ENCODE measurements at places on chromosomes 1 and 21.
A peak's percentile ranks its signal among the peaks of the same experiment; 100 is the strongest.

GRCh38 chr21:31973402-31973944, 100.7 kb downstream of the HUNK start:
- no peak for DNase-seq

DNA sequence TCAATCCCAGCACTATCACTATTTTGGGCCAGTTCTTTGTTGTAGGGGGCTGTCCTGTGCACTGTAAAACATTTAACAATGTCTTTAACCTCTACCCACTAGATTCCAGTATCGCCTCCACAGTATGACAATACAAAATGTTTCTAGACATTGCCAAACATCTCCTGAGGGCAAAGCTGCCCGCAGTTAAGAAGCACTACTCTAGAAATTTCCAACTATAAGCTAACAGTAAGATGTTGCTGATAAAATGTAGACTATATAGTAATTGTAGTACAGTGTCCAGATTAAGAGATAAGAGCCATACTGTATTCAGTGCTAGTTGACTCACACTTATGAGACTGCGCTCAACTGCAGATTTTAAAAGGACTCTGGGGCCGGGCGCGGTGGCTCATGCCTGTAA, 5.0 kb downstream of the MTF1 start:
- no peak for DNase-seq

- DNase-seq = no peak
Observed at GRCh38 chr1:229832695-229833094, 206.6 kb downstream of the URB2 start.

DNA sequence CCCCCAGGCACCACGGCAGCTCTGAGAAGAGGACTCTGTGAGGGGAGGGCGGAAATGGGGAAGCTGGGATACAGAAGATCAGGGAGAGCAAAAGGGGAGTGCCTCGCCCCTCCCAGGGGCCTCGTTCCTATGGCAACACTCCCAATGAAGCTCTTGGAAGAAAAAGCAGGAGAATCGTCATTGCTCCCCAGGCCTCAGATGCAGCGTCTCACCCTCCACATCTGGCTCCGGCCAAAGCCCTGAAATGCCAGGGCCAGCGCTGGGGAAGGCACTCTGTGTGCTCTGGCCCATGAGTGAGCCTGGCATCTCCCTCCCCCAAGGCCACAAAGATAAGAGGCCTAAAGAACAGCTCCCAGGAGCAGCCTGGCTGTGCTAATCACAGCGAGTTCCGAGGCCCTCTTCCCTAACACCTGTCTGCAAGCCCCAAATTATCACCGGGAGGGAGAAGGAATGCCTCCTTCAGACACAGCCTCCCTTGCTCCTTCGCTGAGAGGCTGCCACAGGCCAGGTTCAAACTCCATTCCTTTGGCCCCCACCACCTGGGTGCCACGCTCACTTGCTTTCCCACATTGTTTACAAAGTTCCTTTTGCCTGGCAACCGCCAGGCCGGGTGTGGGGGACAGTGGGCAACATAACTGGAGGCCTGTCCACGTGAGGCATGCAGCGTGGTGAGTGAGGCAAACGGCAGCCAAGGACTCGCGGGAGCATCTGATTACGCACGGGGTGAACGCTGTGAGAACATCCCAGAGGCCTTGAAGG, 27.8 kb downstream of the ECE1 start:
- peak; percentile 79 for DNase-seq

GRCh38 chr1:188043536-188044245, 1214.9 kb downstream of the PLA2G4A start:
- no peak for DNase-seq

- DNase-seq = no peak
Observed at GRCh38 chr1:15483971-15484370, 8.1 kb downstream of the CELA2B start.

- DNase-seq = no peak
Observed at GRCh38 chr1:36692465-36693160, 209.9 kb upstream of the CSF3R start.

- no peak for DNase-seq
Observed at GRCh38 chr1:84374991-84375696, 23.1 kb upstream of the DNASE2B start.

- no peak for DNase-seq
Observed at GRCh38 chr1:152515434-152515783, 1.1 kb downstream of the CRCT1 start.

- DNase-seq = no peak
Observed at GRCh38 chr1:217534566-217534965, 96.3 kb downstream of the GPATCH2 start.

- DNase-seq = no peak
Observed at GRCh38 chr1:25898223-25899015, 7.8 kb downstream of the STMN1 start.

DNA sequence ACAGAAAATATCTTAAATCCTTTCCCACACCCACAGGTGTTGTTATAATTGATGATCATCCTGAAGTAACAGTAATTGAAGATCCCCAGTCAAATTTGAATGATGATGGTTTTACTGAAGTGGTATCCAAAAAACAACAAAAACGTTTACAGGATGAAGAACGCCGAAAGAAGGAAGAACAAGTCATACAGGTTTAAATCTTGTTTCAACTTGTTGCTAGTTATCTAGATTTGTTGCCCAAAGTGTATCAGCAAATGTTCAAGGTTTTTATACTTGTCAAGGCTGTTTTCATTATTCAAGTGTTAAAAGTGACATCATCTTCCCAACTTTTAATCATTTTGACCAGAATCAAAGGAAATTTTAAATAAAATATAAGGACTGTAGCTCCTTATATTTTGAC, 64.7 kb downstream of the PRRC2C start:
- DNase-seq = no peak

DNA sequence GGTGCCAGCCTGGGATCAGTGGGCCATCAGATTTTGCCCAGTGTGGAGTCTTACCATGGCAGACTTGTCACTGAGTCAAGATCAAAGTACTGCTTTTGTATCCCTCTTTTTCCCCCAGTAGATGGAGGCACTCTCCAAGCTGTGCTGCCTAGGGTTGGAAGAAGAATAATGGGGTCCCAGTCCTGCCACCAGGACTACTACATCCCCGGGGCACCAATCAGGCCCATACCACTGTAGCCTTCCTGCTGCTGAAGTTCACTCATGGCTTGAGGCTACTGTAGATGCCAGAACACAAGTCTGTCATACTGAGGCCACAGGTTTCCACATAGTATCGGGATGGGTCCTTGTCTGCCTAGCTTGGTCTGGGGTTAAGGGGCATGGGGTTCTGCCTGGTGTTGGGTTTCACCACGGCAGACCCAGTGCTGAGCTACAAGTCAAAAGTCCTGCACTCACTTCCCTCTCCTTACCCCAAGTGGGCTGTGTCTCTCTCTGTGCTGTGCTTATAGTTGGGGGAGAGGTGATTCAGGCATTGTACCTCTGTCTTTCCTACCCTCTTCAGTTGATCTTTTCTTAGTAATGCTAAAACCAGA, 53.4 kb downstream of the PKN2 start:
- no peak for DNase-seq

DNA sequence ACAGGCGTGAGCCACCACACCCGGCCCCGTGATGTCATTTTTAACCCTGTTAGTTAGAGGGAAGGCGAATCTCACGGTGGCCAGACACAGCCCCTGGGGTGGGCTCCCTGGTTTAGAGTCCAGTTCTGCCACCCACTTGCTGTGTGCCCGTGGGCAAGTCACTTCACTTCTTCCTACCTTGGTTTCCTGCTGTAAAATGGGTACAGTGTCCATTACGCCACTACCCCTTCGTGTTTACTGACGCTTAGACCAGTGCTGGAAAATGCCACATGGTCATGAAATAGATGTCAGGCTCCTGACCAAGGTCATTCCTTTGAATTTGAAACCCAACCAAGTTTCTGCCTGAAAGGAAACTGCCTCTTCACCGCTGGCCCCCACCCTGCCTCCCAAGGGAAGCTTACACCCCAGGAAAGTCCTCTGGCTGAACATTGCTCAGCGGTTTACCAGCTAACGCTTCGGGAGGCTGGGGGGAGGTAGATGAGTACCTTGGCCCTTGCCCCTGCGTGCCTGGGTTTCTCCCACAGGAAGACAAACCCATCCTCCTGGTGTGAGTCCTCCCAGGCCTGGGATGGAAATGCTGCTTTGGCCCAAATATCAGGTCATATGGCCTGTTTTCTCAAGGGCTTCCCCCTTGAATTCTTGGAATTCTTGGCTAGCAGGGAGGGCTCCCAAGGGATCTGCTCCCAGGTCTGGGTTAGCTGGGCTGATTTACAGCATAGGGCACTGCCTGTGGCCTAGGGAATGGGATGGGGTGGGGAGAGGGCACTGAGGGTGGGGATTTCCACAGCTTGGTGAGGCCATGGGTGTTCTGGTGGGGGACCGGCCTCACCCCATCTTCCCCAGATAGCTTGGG, 7.6 kb upstream of the AADACL4 start:
- peak; percentile 90 for DNase-seq

GRCh38 chr1:19969898-19970660, 9.3 kb downstream of the PLA2G2A start:
- peak; percentile 7 for DNase-seq

DNA sequence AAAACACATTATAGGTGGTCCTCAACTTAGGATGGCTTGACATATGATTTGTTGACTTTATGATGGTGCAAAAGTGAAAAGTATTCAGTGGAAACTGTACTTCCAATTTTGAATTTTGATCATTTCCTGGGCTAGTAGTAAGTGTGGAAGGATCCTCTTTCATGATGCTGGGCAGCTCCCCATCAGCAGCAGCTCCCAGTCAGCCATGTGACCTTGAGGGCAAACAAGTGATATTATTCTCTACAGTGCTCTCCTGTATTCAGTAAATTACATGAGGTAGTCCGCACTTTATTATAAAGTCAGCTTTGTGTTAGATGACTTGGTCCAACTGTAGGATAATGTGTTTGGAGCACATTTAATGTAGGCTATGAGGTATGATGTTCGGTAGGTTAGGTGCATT, 36.4 kb downstream of the SLC22A15 start:
- no peak for DNase-seq

GRCh38 chr1:108043707-108044106, 78.7 kb upstream of the VAV3 start:
- DNase-seq = no peak

DNA sequence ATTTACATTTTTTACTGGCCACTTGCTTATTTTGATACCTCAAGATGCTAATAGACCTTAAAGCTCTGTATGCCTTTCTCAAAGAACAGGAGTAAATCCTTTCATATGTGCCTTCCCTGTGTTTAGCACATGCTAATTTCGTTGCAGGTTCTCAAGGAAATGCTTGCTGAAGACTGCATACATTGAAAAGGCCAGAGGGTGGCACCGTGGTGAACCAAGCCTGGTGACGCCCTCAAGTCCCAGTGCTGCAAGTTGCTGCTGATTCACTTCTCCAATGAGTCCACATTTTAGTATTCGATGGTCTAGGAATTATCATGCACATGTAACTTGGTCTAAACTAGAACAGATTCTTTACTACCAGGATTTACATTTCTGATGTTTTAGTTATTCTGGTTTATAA, 94.1 kb downstream of the CLDN17 start:
- DNase-seq = peak; percentile 21

DNA sequence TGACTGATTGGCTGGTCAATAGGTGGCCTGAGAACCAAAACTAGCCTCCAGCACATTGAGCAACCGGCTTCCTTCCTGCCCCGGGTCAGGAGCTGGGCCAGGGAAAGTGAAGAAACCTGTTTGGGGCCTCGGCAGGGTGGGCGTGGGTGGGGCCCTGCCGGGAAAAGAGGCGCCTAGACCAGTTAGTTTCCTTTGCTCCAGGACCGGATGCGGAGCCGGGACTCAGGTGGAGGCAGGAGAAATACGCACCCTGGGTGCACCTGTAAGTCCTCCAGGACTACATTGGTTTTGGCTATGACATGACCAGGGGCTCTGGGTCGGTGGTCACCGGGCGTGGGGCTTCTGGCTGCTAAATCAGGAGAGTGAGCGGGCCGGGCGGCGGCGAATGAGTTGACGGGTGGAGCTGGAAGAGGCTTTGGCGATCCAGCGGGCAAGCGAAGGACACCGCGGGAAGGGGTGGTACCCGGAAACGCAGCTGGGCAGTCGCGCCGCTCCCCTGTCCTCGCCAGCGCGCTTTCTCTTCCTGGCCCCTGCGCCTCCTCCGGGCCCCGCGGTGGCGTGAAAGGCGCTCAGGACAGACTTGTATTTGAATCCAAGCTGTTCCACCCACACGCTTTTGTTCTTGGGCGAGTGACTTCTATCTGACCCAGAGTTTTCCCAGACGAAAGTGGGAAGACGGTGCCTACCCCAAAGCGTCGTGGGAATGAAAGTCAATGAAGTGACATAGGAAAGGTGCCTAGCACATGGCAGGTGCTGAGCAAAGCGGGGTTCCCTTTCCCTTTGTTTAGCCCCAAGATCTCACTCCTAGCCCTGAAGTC, 30.6 kb upstream of the JUN start:
- DNase-seq = no peak

- no peak for DNase-seq
Observed at GRCh38 chr1:184753117-184753516, 1.5 kb downstream of the EDEM3 start.

DNA sequence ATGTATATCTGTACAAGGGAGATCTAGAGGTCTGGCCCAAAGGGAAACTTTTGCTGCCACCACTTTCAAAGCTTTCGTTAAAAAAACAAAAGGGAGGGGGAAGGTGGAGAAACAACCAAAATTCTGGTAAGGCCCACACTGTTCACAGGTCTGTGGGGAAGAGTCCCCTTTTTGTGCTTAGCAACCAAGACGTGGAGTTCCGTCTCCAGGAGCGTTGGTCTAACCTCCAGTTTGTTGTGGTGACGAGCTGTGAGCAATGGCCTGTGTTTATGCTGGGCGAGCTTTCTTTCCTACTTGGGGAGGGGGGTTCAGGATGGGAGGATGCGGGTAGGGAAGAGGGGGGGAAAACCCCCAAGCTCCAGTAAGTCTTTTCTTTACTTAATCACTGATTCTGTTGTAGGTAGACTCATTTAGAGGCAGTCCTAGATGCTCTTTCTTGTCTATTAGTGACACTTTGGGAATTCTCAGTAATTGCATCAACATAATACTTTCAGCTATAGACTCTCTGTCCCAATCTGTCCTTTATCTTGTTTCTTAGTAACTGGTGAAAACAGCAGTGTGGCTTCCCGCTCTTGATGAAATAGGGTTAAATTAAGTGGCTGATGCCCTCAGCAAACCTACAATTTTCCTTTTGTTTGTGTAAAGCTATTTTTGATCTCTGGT, 1.5 kb downstream of the HIPK1 start:
- DNase-seq = peak; percentile 63

GRCh38 chr21:30936207-30936606, 54.8 kb upstream of the KRTAP11-1 start:
- no peak for DNase-seq

All from fibroblast of skin of right biceps (primary cell).